NCI-H1105 (cell line): ENCODE measurements at places on chromosomes 11 and 22.

- no peak for DNase-seq
Measured at GRCh38 chr22:48175721-48176120, 1413.3 kb downstream of the TBC1D22A start.

DNA sequence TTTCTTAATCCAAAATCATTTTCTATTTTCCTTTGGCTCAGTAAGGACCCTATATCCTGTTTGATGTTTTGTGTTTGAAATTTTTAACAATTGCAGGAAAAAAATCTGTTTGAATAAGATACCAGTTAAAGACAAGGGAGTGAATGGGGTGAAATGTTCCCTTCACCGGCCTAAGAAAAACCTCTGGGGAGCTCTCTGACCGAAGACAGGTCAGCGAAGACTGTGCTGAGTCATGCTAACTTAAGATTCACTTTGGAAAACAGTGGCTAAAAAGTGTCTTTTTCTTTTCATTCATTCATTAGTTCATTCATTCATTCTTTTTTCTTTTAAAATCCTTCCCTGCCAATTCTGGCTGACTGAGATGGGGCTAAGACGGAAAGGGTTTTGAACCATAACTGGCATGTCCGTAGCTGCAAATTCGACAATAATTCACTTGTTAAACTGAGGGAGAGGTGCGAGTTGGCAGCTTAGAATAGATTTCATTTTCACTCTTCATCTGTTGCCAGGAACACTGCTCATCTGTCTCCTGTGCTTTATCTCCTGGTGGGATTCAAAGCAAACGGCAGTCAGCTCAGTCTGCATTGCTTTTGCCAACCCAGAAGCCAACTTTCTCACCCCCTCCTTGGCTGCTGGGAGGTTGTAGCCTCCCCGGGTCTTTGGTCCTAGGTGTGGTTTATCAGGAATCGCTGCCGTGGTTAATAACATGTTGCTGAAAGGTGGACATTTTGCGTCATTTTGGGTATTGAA is 434.0 kb upstream of the LARGE1 start:
- no peak for DNase-seq

- DNase-seq = peak; percentile 68
Measured at GRCh38 chr11:122556605-122557004, 98.9 kb upstream of the UBASH3B start.

GRCh38 chr11:131027491-131027890 is 111.2 kb upstream of the SNX19 start:
- no peak for DNase-seq

GRCh38 chr11:102111787-102112508 is 1.7 kb downstream of the YAP1 start:
- no peak for DNase-seq

DNA sequence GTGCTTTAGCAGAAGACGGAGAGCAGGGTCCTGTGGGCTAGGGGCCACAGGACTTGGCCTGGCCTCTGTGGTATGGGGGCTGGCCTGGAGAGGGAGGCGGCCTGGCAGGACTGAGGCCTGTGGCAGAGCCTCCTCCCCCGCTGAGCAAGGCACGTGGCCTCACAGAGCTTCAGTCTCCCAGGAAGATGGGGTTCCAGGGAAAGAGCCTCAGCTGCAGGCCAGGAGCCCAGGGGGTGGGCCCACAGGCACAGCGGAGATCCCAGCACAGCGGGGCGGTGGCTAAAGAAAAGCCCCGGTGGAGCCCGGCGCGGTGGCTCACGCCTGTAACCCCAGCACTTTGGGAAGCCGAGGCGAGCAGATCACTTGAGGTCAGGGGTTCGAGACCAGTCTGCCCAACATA is 2.2 kb downstream of the MAPK12 start:
- DNase-seq = no peak

GRCh38 chr11:10669258-10670033 is 24.1 kb downstream of the IRAG1 start:
- DNase-seq = peak; percentile 32

- DNase-seq = no peak
Measured at GRCh38 chr11:34302046-34302921, 55.5 kb downstream of the ABTB2 start.

DNA sequence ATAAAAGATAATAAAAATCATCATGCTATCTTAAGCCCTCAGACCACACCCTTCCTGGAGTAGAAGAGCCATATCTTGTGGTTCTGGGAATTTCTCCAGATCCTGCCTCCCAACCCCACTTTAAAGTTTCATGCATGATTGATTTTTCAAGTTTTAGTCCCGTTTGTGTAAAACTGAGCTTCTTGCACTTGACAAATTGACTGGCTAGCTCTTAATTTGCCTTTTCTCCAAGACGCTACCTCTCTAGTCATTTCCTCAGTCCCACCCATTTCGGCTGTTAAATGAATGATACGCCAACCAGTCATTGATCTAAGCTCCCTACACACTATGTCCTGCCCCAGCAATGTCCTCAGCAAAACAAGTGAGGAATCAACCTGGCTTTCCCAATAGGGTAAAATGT is 71.8 kb upstream of the TEAD1 start:
- no peak for DNase-seq

DNA sequence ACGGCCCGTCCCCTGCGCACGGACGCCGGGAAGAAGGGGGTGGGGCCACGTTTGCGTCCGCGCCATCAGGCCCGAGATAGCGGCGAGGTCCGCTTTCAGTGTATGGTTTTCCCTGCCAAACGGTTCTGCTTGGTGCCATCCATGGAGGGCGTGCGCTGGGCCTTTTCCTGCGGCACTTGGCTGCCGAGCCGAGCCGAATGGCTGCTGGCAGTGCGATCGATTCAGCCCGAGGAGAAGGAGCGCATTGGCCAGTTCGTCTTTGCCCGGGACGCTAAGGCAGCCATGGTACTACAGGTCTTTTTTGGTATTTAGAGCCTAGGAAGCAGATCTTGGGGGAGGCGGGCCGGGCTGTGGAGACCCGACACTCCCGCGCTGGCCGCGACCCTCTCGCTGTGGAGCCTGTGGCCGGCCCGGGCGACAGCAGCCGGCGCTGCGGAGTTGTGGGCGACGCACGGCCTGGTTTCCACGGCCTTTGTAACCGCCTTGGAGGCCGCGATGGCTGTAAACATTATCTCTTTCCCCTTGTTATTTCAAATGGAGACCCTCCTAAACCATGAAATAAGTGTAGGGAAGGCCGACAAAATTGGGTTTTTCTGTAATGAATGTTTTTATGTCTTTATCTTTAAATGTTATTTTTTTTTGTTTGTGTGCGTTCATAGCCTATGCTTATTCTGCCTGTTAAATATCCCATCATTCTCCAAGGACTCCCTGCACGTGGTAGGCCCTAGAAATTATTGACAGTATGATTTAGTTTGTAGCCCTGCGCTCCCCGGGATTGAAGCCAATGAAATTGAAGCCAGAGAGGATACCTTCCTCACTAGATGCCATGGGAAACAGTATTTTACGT is at the start of gene AASDHPPT:
Gene AASDHPPT, plus strand, starts transcription at position 54 of the 847 bp plus-strand sequence. Its CDS starts 49 bp downstream, at position 103.
- peak; percentile 28 for DNase-seq

DNA sequence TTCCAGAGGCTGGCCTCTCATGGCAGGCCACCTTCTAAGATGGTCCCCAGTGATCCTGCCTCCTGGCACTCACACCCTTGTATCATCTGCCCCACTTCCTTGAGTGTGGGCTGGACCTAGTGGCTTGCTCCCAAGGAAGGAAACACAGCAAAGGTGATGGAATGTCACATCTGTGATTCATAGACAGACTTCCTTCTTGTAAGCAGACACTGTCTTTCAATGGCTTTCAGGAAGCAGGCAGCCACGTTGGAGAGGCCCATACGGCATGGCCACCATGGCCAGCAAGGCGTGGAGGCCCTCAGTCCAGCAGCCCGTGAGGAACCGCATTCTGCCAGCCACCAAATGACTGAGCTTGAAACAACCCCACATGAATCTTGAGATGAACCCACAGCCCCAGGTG is 11.3 kb downstream of the LMO1 start:
- no peak for DNase-seq

DNA sequence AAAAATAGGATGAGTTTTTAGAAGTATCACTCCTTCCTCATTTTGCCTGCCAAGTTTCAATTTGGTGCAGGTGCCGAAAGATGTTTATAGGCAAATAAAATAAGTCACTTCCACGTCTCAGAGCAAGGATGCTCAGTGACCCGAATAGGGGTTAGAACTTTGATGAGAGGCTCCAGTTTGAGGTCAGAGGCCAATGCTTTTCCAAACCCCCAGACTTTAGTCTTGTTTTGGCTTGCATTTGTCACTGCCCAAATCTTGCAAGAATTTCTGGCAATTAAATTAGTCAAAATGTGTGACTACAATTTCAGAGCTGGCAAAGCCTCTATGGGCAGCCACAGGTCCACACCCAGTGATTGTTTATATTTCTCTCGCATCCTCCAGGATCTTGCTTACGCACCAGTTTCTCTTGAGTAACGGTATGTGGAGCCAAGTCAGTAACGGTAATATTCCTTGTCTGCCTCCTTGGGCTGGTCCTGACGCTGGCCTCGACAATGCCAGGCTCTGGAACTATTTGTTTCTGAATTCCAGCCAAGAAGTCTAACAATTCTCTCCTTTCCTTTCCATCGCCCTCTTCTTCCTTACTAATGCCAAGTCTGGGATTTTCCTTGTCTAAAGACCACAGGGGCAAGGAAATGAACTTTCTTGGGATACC is 9.9 kb upstream of the NUP160 start:
- no peak for DNase-seq

- no peak for DNase-seq
Measured at GRCh38 chr11:130088217-130088616, 18.5 kb downstream of the APLP2 start.

DNA sequence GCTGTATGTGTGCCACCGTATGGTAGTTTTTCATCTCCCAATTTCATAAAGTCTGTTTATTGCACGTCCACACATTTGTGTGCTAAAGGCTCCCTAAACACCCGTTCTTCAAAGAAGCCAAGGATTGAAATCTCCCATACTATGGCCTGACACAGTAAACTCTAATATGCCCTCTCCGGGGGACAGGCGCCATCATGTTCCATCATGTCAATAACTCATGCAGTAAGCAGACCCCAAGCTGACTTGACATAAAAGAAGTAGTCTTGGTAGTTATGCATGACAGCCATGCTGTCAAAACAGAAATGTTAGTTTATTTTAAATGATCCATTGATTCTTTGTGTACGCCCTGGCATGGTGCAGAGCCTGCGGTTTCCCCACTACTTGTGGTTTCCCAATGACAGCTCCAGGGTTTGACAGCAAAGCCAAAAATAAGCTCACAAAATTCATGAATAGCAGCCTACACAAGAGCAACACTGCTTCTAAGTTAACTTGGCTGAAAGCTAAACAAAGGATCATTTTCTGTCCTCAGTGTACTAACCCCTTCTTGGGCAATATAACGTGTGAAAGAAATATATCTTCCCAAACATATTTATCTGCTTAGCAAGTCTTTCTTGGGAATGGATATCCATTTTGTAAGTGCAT is 56.5 kb upstream of the CABP7 start:
- DNase-seq = no peak

DNA sequence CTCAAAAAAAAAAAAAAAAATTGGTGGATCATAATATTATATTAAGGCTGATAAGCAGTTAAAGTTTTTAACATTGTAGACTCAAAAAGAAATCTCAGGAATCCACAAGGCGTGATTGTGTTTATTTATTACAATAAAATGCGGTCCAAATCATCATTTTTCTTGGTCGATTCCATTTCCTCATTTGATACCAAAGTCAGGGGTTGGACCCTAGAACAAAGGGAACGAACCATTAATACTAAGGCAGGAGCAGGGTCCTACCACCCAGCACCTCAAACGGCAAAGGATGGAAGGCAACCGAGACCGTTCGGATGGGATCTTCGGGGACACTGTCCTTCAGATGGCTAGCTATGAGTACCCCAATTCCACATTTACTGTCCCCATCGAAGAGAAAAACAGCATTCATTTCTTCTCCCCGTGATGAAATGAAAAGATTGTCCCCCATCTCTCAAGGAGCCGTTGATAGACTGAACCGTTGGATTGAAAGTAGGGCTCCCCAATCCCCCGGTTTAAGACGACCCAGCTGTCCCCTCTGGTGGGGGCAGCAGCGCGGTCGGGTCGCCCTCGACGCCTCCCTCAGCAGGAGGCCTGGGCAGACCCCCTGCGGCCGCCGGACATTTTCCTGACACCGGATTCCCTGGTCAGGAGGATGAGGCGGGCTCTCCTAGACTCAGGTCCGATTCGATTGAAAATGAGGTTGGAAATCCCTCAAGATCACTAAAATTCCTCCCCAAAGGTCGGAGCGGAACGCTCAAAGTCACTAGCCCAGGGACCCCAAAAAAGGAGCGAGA is 607 bp downstream of the DMC1 start:
- DNase-seq = no peak

- DNase-seq = no peak
Measured at GRCh38 chr11:32594272-32594671, 10.6 kb downstream of the EIF3M start.

DNA sequence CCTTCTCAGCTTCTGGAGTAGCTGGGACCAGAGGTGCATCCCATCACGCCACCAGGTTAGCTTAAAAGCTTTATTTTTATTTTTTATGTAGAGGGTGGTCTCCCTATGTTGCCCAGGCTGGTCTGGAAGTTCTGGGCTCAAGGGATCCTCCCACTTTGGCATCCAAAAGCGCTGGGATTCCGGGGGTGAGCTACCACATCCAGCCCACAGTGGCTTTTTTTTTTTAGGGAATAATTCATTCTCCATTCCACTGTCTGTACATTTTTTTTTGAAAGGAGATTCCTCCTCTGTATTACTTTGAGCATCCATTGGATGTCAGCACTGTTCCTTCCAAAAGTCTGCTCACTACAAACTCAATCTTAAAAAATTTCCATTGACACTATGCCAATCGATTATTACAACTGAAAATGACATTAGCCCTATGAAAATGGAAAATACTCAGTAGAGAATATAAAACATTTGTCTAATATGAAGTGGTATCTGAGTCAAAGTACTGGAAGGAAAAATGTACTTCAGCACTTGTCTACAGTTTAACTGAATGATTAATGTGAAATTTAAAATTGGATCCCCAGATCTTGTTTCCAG is 1.3 kb upstream of the LPXN start:
- DNase-seq = no peak

GRCh38 chr11:111426617-111427016 is 47.5 kb upstream of the POU2AF1 start:
- peak; percentile 94 for DNase-seq

DNA sequence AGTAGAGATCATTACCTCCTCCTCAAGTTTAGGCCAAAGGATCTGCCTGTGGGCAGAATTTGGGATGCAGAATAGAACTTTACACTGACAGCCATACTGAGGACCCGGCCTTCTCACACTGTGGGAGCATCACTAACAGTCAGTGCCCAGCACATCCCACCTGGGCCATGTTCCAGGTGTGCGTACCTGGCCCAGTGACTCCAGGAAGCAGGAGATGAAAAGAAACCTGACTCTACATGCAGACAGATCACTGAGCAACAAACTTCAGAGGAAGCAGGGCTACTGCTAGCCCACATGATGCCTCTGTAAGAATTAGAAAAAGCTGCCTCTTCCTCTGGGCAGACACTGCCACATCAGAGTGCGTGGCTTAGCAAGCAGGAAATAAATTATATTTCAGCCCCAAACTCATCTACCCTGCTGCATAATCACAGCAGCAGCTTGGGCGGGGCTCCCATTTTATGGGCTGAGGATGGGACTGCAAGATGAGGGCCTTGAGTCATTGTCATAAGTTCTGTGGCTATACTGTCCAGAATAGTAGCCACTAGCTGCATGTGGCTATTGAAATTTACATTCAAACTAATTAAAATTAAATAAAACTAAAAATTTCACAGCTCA is 6.0 kb upstream of the LMO2 start:
- no peak for DNase-seq

GRCh38 chr22:38435965-38436364 is 19.0 kb downstream of the KCNJ4 start:
- DNase-seq = no peak

GRCh38 chr11:73288192-73288872 is 16.2 kb downstream of the P2RY6 start:
- no peak for DNase-seq
